ENCODE measurements at places on chromosomes 1 and 21.
A peak's percentile ranks its signal among the peaks of the same experiment; 100 is the strongest.

DNA sequence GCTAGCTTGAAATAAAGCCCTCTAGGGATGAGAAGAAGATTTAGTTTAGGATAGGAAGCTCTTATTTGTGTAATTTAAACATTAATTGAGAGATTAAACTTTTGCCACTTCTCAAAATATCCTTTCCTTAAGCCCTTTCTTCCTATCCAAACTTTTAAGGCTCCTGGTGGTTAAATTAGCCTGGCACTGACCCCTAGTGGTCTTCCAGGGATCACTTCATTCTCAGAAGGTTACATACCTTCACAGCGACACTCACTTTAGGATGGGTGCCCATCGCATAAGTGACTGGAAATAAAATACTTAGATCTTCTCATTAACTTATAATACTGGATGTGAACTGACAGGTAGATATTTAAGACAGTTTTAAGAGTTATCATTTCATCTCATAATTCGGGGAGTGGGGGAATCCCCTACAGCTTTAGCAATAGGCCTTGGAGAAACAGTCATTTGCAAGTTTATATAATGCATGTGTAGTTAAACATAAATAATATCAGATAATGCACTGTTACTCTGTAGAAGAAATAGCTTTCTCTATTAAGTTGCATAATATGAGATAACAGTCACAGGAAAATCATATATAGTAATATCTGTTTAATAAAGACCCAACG lies 7.4 kb downstream of the LHX9 start:
- no peak for DNase-seq

DNA sequence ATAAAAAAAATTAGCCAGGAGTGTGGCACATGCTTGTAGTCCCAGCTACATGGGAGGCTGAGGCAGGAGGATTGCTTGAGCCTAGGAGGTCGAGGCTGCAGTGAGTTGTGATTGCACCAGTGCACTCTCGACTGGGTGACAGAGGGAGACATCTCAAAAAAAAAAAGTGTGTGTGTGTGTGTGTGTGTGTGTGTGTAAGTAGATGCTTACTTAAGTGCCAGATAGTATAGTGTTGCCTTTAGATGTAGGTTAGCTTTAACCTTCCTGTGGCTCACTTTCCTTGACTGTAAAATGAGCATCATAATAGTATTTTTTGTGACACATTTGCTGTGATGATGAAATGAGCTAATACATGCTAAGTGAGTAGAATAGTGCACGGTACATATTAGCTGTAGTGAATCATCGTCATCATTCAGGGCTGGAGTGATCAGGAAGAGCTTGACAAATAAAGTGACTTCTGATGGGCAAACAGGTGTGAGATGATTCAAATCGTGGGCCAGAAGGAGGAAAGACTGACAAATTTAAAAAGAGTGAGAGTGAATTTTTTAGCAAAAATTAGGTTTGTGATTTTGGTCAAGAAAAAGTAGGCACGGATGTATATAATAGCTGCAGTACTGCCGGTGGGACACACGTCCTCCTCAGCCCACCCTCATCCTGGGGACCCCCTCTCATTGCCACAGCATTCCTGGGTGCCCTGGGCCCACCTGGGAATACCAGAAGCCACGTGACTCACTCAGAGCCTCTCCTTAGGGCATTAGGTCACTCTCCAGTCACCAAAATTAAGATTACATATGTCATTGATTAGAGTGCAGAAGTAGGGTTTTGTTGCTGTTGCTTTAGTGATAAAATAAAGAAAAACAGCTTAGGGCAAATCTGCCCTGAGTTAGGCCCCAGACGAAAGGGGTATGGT lies 33.9 kb downstream of the EIF2D start:
- DNase-seq: no peak

GRCh38 chr1:155093911-155094621 lies 15.4 kb downstream of the EFNA3 start:
- no peak for DNase-seq

GRCh38 chr1:226631229-226632000 lies 82.9 kb downstream of the STUM start:
- no peak for DNase-seq

- DNase-seq: no peak
Measured at GRCh38 chr21:23921670-23922418, 1685.4 kb downstream of the MRPL39 start.

DNA sequence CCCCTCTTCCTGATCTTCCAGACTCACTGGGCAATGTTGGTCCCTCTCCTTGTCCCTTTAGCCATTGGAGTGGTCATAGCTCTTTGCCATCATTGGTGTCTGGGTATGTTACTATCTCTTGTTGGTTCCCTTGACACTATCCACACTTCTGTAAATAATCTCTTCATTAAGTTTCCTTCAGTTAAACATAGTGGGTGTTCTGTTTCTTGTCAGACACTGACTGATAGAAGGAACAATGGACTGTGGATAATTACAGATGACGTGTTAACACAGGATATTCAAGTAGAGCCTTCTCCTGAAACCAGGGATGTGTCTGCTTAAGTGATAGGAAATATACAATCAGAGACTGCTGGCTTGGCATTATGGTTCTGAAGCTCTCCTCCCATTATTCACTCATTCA lies 458.3 kb upstream of the USP24 start:
- no peak for DNase-seq

GRCh38 chr1:230507666-230508402 lies 81.7 kb upstream of the PGBD5 start:
- DNase-seq: no peak

GRCh38 chr1:31696242-31696641 lies 7.6 kb downstream of the COL16A1 start:
- DNase-seq: no peak

- DNase-seq: peak; percentile 83
Measured at GRCh38 chr21:41425954-41426675, at the start of gene MX1. MX1 (plus strand) TSS chr21:41426239; CDS start chr21:41432071, 5,832 bp downstream.

- no peak for DNase-seq
Measured at GRCh38 chr1:156838972-156839371, 19.9 kb downstream of the INSRR start.
